ENCODE measurements at places on chromosomes 16 and 17.

- DNase-seq = no peak
These were observed 118.5 kb downstream of the CEP112 start for GRCh38 chr17:66073384-66073783.

GRCh38 chr17:57541472-57542394 is 203.4 kb downstream of the CCDC182 start:
- no peak for DNase-seq

- no peak for DNase-seq
These were observed 119.2 kb downstream of the RPTOR start for GRCh38 chr17:80663781-80664206.

DNA sequence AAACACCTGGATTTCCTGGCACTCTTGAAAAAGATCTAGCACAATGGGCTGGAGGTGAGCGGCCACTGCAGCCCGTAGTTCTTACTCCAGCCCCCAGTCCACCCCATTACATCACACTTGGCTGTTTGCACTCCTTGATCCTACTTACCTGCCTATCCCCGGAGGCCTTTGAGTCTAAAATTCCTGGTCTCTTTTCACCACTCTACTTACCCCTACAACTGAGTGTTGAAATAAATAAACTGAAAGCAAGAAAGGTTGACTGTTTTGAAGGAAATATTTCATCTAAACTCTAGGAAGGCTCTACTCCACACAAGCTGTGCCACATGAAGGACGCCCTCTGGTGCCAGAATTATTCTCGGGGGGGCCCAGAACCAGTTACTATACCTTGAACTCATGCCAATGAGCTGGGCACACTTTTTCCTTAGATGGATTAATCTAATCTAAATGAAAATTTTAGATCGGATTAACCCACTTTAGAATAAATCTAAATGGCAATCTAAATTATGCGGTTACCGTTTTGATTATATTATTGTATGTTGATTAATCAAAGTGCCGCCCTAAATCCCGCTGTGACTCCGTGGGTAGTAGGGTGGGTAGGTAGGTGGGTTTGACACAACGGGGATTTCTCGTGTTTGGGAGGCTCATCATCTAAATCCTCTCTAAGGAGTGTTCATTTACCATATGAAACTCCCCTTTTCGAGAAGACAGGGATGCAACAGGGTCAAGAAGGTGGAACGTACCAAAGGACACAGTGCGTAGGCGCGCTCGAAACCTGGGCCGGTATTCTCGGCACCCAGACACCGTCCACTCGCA is 651 bp upstream of the EIF1 start:
- DNase-seq = peak; percentile 80

GRCh38 chr17:63498626-63499195 is 21.9 kb downstream of the ACE start:
- DNase-seq = no peak

DNA sequence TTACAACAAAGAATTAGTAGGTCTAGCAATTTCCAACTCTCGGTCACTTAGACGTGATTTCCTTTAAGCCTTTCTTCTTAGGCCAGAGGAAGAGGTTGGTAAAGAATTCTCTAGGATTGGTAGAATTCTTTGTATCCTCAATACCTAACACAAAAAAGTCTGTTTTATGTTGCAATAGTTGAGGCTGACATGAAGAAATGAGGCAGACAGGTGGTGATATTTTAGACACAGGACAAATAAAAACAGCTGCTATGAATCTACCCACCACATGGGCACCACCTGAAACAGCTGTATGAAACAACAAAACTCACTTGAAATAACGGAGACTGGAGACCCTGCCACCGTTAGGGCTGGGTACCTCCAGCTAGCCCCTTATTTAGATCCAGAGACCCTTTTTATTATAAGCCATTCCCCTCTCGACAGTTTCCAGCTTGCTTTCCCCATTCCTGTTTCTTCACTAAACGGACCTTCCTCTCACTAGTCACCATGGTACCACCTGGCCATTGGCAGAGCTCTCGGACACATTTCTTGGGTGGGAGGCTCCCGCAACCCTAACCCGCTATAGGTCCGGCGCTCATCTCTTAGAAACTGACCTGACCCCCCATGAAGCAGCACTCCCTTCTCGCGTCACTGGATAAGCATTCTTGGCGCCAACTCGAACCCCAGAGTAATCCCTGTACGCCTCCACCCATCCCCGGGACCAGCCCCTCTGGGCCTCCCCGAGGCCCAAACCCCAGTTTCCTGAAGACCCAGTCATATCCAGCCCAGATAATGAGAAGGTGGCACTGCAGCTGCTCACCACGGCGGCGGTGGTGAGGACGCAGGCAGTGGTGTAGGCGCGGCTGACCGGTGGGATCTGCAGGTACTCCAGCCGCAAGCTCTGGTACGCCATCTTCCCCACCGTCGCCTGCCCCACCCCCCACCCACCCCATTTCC is at the start of gene DERL2:
Gene DERL2, minus strand, starts transcription at position 909 of the 936 bp plus-strand sequence. Its CDS starts 17 bp downstream, at position 892.
- DNase-seq = peak; percentile 70

DNA sequence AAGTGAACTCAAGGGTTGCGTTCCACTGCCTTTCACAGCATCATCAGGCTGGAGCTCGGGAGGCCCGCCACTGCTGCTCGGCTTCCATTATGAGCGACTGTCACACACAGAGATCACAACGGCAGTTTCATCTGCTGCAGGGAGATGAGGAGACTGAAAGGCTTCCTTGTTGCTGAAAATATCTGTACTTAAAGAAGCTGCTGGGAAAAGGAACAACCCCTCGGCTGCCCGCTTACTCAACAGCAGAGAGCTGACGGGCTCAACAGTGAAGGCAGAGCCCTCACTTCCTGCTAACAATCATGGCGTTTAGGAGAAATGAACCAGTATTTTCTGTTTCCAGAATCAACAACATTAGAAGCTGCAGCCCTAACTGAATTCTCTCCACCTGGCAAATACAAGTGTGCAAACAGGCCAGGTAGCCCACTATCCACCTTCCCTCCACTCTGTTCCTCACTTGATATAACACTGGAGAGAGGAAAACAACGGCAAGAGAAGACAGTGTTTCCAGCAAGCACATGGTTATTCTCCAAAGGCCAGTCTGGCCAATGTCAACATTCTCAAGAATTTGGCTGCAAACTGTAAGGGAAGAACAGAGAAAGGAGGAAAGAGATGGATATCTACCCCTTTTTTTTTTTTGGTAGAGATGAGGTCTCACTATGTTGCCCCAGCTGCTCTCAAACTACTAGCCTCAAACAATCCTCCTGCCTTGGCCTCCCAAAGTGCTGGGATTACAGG is 33.7 kb downstream of the MBTPS1 start:
- no peak for DNase-seq

DNA sequence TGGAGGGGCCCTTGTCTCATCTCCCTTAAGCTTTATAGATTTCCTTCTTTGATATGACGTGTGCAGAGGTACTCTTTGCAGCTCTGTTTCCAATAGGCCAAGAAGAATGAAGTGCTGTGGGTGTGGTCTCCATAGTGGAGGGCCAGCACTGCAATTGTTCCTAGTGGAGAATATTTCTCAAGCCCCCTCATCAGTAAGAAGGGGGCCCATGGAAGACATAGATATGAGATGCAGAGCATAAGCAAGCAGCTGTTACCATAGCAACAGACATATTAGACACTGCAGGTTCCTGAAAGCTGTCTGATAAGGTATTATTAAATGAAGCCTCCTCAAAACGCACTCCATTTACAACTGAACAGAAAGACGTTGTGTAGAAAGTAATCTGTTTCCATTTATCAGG is 240.7 kb downstream of the ZFHX3 start:
- DNase-seq = no peak

GRCh38 chr17:3960764-3961163 is 3.5 kb downstream of the ATP2A3 start:
- no peak for DNase-seq

DNA sequence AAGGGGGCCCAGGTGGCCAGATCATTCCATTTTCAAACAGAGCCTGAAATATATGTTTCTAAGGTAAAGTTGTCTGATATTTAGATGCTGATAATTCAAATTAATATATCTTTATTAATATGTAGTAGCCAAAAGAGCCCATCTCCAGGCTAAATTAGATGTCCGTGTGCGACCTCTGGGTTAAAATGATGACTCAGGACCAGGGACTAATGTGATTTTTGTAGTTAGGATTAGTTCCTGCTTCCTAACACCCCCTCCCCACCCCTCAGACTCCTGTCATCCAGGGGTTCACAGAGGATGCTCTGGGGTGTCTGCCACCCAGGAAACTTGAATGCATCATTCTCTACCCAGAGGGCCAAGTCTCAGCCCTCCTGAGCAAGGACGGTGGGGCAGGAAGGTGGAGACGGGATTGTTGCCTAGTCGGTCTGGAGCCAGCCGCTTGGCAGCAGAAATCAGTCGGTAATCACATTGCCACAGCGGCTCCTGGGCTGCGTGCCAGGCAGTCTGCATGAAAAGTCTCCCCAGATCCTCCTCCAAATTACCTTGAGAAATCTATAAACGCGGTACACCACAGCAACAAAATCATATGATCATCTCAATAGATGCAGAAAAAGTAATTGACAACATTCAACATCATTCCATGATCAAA is 29.8 kb downstream of the CNGB1 start:
- no peak for DNase-seq

DNA sequence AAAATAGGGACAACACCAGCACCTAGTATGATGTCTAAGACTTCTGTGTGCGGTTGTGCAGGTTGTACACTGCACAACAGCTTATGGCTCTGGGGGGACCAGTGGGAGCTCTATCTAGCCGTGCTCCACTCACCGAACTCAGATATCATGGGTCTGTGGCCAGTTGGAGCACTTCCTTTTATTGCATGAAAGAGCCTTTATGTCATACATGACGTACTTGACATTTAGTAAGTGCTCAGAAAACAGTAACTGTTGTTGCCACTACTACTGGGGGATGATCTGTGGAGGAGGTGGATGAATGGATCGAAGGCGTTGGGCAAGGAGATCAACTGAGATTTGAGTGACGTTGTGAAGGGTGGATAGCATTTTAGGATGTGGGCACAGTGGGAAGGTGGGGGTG is 368.8 kb downstream of the SNX29 start:
- no peak for DNase-seq

DNA sequence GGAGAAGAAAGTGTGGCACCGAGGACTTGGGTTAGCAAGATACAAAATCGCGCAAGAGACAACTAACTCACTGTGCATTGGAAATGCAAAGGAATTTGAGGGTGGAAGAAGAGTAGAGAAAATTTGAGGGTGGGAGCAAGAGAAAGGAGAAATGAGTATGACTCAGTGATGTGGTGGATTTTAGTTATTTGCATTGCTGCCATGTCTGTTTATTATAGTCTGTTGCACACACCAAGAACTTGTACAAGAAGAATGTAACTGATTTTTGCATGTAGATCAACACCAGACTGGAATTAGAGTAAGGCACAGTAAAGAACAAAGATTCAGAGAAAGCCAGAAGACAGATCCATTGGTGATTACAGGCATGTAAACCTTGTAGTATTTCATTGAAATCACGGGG is 71.6 kb upstream of the SMIM36 start:
- no peak for DNase-seq

DNA sequence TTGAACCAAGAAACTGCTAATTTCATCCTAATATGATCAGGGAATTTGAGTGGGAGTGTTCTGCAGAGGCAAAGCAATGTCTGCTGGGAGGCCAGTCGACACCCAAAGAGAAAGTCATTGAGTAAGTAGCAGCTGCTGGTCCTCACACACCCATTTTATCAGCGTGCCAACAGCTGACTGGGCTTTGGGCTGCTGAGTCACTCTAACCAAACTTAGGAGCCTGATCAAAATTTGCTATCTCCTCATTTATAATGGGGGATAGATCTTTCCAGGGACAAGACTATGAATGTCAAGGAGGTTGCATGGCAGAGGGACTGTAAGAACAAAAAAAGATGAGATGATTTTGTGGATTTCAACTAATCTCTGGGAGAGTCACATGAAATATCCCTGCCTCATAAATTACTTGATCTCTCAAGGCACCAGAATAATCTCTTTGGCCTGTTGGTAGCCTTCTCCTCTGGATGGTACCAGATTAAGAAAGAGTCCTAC is 32.9 kb downstream of the CPSF4L start:
- DNase-seq = peak; percentile 51

GRCh38 chr16:25317732-25318316 is 60.2 kb upstream of the ZKSCAN2 start:
- no peak for DNase-seq

- no peak for DNase-seq
These were observed 208.9 kb downstream of the CDH13 start for GRCh38 chr16:82835487-82836155.

DNA sequence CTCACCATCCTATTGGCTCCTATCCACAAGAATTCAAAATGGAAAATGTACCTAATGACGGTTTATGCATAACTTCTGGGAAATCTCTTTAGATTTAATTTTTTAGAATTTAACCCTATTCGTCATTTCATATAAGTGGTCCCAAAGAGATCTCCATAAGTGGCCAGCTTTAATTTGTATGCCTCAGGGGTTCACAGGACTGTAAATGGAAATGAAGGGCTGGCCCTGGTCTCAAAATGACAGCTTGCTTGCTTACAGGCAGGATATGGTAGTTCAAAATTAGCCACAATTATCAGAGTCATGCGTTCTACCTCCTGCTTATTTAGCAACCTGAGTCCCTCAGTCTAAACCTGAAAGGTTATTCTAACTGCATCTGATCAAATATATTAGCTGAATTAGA is 6.6 kb upstream of the NACA2 start:
- DNase-seq = no peak

DNA sequence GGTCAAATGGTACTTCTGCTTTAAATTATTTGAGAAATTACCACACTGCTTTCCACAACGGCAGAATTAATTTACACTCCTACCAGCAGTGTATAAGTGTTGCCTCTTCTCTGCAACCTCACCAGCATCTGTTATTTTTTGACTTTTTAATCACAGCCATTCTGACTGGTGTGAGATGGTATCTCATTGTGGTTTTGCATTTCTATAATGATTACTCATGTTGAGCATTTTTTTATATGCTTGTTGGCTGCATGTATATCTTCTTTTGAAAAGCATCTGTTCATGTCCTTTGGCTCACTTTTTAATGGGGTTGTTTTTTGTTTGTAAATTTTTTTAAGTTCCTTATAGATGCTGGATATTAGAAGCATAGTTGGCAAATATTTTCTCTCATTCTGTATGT is 446.7 kb downstream of the PMP22 start:
- no peak for DNase-seq

DNA sequence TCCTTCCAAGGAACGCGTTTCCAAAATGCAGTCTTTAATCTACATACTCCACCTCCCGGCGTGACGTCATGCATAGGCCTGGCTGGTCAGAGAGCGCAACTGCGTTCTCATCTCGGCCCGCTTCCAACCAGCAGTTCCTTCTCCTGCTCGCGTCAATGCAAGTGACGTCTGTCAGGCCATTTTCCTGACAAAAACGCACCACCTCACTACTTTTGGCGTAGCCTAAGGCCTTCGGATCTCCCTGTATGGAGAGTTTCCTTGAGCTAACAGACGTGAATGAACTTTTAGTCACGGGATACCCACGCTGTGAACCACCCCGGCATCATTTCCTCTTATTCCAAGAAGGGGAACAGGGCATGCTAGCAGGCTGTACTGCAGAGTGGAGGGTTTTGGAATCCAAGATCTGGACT is 25.0 kb downstream of the TEX14 start:
- DNase-seq = no peak

Measured in SW 1271 (cell line).